Memory B cell (primary cell): ENCODE measurements at places on chromosomes 12 and 14.

DNA sequence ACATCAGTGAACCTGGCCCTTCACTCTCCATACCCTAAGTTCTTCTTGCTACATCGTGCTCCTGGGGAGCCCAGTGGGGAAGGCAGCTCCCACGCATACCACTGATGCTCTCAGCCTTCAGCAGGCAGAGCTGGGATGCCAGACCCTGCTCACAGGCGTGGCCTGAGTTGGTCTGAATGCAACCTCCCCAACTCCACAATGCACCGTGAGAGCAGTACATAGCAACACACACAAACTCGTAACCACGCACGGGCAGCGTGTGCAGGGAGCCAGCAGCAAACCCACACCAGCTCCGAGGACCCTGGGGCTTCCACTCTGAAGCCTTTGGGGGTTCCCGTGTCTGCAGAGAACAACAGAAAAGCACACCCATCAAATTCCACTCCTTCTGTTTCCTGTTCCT lies 37.3 kb downstream of the ANO2 start:
- no peak for DNase-seq

DNA sequence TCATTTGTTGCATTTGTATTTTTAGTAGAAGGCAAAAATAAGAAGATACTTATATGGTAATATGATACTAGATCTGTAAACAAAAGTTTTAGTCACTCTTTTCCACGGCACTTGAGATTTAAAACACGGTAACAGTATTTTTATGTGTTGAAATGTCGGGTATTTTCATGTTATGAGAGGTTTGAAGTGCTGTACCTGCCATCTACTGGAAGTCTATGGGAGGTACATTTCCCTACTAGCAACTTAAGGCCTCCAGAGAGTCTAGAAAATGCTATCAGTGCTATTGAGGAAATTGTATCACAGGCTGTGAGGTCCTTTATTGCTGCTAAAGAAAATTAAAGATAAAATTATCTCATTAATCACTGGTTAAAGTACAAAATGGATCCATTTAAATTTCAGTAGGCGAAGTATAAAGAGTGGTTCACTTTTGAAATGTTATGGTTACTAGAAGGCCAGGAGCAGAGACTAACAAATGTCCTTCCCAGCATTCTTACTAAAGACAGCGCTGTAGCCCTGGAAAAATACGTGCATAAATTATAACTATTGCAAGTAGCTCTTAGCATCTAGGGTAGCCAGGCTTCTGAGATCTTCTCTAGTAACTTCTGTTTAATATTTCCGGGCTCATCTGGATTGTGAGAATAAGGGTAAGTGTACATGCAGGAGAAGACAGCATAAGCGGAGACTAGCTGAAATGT lies 77.6 kb upstream of the PRKD1 start:
- no peak for DNase-seq

GRCh38 chr12:107404981-107405380 lies 280.6 kb upstream of the PWP1 start:
- DNase-seq, result no peak

GRCh38 chr12:15858353-15858752 lies 23.8 kb upstream of the STRAP start:
- no peak for DNase-seq

DNA sequence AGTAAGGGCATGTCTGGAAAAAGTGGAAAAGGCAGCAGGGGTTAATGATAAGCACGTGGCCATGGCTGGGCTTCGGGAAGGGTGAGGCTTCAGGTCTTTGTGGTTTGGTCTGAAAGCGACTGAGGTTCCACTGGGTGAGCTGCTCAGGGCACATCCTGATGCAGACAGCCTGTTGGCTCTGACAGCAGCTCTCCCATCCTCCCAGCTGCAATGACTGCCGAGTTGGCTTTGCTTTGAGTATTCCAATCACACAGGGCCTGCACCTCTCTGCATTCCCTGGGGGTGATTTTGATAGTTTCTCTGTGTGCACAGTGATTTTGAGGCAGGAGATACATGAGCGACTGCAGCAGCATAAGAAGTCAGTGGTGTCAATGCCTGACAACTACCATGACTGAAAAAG lies 390.7 kb downstream of the APAF1 start:
- no peak for DNase-seq

DNA sequence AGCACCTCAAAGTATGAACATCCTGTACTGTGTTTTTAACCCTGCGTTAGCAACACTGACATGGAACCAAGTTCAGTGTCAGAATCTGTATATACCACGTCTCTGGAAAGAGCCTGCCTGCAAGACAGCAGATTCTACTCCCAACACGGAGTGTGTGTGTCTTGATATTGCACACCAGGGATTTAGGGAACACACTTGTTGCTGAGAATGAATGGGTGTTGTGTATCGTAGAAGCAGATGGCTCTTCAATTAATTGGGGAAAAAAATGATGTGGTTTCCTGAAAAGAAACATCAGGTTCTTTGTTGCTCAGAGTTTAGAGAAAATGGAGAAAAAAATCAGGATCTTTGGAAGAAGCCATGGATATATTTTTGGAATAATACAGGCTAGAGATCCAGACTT lies 170.8 kb downstream of the EGLN3 start:
- DNase-seq, result no peak

GRCh38 chr14:52656905-52657304 lies 38.5 kb downstream of the ERO1A start:
- DNase-seq, result no peak

- no peak for DNase-seq
Measured at GRCh38 chr14:96263347-96264199, 7.6 kb downstream of the BDKRB1 start.
